ENCODE measurements at places on chromosomes 13 and 19.
A peak's percentile ranks its signal among the peaks of the same experiment; 100 is the strongest.

- no peak for DNase-seq
These were observed 8.0 kb upstream of the GPC6 start for GRCh38 chr13:93218583-93218982.

DNA sequence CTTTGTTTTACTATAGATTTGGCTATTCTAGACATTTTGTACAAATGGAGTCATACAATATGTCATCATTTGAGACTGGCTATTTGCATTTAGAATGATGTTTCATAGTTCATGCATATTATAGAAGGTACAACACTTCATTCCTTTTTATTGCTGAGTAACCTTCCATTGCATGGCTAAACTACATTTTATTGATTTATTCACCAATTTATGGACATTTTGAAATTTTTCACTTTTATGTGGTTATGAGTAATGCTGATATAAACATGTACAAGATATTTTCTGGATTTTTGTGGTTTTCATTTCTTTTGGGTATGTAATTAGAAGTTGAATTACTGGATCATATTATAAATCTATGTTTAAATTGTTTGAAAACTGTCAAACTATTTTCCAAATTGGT, 710.3 kb upstream of the SLITRK5 start:
- DNase-seq = no peak

DNA sequence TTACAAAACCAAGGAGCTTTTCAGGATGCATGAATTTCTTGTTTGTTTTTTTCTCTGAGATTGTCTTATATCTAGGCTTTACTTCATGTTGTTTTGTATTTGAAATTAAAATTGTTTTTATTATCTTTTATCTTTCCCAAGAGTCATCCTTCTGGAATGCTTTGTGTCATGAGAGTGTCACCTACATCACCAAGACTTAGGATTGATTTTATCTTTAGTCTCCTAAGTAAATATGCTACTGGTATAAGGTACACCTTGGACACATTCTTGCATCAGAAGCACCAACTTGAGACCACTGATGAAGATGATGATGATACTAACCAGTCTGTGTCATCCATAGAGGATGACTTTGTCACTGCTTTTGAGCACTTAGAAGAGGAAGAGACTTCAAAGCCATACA, 26.4 kb downstream of the AKAP11 start:
- no peak for DNase-seq

GRCh38 chr19:38684078-38684861, 36.8 kb downstream of the ACTN4 start:
- DNase-seq = no peak

DNA sequence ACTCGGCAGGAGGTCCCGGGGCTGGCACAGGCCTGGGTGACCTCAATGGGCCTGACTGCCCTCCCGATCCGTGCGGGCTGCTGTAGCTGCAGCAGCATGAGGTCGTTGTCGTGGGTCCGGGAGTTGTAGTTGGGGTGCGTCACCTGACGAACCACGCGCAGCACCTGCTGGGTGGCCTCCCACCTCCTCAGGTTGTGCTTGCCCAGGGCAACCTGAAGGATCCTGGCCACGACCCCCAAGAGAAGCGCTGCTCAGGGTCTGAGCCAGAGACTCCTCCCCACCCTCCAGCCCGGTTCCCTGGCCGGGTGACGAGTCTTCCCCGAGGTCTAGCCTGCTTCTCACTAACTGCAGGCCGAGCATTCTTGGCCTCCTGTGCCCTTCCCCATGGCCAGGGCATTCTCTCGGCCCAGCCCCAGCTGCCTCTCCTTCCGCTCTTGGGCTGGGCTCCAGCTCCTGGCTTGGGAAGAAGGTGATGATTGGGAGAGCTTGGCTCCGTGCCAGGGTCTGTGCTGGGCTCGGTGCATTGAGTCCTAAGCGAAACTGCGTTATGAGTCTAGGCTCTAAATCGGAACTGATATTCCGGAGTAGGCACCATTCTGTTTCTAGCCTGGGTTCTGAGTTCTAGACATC, 3.1 kb downstream of the KLK14 start:
- no peak for DNase-seq

DNA sequence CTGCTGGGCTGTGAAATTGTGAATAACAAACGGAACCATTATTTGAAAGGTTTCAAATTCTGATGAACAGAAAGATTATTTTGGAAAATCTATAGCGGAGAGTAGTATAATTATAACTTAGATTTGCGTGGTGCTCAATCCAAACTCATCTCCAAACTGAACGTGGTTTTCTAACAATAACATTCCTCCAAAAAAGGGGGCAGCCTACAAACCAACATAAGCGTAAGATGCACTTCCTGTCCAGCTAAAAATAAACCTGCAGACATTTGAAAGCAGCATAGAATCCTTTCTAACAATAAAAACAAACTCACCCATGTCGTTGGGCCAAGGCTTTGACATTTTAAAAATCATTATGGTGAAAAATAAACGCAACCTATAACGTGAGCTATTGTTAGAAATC, 178.4 kb downstream of the COL4A1 start:
- DNase-seq = no peak

- DNase-seq = no peak
These were observed 90.5 kb downstream of the STARD13 start for GRCh38 chr13:33194820-33195692.

DNA sequence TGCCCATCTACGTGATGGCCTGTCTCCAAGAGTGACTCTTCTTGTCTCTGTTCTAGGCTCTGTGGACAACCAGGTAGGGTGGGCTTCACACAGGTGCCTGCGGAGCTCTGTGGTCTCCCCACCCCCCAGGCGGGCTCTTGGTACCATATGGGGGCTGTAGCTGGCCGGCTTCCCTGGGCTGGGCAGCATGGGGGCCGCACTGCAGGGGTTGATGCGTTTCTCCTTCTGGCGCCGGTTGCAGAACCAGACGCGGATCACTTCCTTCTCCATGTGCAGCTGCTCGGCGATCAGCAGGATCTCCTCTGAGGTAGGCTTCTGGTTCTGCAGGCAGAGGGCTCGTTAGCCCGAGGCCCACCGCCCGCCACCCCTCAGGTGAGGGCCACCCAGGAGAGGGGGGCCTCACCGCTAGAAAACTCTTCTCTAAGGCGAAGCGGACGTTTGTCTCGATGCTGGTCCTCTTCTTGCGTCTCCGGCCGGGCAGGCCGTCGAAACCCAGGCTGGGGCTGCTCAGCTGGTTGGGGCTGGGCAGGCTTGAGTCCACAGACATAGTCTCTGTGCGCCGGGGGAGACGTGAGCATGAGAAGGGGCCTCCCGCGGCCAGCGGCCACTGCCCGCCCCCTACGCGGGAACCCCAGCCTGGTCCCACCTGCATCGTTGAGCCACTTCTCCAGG, 19.3 kb downstream of the ZNF574 start:
- DNase-seq = no peak

GRCh38 chr19:15556634-15557181, 48.4 kb downstream of the CYP4F22 start:
- no peak for DNase-seq

DNA sequence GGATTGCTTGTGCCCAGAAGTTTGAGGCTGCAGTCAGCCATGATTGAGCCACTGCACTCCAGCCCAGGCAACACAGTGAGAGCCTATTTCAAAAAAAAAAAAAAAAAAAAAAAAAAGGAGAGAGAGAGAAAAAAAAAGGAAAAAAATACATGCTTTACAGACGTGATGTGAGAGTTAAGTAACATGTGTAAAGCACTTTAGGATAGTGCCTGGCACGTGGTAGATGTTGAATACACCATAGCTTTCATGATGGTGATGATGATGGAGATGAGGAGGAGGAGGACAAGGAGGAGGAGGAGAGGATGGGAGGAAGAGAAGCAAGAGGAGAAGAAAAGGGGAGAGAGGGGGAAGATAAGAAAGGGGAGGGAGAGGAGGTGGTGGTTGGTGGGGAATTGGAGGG, 15.1 kb upstream of the RUBCNL start:
- no peak for DNase-seq

GRCh38 chr13:60759499-60759898, 362.5 kb downstream of the TDRD3 start:
- DNase-seq = no peak

DNA sequence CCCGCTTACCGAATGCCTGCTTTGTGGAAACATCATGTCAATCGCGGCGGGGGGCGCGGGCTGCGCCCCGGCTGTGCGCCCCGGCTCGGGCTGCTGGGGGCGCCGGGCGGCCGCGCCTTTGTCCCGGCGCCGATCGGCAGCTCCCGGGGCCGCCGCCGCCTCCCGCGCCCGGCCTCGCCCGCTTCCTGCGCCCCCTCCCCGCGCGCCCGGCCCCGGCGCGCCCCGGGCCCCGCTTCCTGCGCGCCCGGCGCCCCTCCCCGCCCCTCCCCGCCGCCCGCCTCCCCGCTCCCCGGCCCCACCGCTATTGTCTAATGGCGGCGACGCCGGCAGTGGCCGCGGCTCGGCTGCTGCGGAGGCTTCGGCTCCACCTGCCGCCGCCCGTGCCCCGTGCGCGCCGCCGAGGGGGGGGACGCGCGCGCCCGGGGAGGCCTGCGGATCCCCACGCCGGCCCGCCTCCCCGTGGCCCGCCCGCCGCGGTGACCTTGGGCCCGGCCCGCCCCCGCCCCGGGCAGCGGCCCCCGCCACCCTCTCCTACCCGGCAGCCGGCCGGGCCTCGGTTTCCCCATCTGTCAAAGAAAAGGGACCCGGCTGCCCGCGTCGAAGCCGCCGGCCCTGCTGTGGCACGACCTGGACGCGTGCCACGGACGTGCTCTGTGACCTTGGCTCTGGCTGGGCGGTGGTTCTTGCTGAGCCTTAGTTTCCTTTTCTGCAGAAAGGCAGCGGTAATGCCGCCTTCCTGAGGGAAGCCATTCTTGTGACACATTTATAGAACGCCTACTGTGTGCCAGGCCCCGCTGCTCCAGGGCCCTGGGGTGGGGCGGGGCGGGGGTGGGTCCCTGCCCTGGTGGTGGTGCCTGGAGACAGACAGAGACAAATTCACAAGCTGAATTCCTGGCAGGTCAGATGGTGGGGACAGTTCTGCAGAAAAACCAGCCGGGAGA, at the start of gene TLE5:
TLE5 (minus strand) TSS at position 331 of the 941 bp plus-strand sequence; CDS start at position 36, 295 bp downstream.
- peak; percentile 65 for DNase-seq

DNA sequence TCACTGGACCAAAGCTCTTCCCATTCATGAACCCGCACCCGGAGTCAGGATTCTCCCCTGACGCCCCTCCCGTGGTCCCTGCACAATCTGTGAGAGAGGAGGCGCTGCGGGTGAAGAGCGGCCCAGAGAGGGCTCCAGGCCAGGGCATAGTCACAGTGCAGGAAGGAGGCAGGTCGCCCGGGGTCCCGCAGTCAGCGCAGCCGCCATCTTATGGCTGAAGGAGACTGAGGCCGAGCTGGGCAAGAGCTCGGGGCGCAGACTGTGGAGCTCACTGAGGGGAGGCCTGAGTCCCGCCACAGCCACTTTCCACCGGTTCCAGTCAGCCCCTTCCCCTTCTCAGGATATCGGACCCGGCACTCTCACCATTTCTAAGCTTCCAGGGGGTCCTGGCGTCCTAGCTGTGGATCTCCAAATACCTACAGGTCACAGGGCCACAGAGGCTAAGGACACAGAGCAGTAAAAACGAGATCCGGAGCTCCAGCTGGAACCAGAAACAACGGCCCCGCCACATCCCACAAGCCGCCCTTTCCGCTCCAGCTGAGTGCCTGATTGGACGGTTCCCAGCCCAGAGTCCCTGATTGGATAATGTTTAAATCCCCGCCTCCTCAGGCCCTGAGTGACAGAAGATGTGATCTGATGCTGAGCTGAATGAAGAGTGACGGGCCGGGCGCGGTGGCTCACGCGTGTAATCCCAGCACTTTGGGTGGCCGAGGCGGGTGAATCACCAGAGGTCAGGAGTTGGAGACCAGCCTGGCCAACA, at the start of gene ZNF99:
ZNF99 (minus strand) TSS at position 501 of the 760 bp plus-strand sequence; CDS start at position 366, 135 bp downstream.
- DNase-seq = no peak

DNA sequence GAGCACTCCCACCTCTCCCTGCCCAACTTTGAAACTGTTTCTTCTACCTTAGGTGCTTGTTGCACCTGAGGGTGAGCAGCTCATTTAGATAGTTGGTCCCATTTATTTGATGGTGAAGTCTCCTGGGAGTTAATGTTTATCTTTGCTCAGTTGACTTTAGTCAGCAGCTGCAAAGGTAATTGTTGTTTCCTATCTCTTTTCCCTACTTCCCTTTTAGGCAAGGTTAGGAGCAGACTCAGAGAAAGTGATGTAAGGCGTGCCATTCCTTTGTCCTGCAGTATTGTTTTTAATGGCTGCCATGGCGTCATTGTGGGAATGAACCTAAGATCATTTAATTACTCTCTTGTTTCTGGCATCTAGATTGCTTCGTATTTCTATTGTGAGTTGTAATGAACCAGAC, 11.6 kb downstream of the AKAP11 start:
- no peak for DNase-seq

All from activated CD8-positive, alpha-beta memory T cell treated with anti-CD3 and anti-CD28 coated beads for 1 hour (primary cell).